CD4-positive, alpha-beta memory T cell (primary cell): ENCODE measurements at places on chromosomes 3 and 15. TPM values are rescaled to one million over a fixed set of nuclear protein-coding genes. Genes with fewer than 3 reads are reported as not detected.

- no peak for DNase-seq
These were observed 27.0 kb upstream of the POLG start for GRCh38 chr15:89361451-89362202.

GRCh38 chr15:50624616-50625168 lies 61.9 kb downstream of the TRPM7 start:
- DNase-seq: no peak

DNA sequence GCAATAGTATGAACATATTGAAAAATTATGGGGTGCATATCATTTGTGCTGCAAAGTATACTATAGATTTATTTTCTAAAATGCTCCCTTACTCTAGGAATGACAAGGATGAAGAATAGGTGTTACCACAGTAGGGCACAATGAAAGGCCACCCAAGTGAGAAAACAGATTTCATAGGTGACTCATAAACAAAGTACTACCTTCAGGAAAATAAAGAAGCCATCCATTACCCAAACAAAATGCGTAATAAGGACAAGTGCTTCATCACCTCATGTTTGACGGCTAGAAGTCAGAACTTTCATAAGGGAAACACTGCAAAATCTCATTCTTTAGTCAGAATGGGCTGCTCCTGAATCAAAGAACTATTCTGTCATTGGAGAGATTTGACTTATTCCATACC lies 116.6 kb downstream of the MFSD1 start:
- DNase-seq: no peak

Gene EPHB3
- 0.29 TPM for total RNA-seq
